ENCODE measurements at places on chromosomes 5 and 9.

GRCh38 chr5:123035918-123036390 is 571 bp downstream of the PPIC start:
- DNase-seq: peak; percentile 28

DNA sequence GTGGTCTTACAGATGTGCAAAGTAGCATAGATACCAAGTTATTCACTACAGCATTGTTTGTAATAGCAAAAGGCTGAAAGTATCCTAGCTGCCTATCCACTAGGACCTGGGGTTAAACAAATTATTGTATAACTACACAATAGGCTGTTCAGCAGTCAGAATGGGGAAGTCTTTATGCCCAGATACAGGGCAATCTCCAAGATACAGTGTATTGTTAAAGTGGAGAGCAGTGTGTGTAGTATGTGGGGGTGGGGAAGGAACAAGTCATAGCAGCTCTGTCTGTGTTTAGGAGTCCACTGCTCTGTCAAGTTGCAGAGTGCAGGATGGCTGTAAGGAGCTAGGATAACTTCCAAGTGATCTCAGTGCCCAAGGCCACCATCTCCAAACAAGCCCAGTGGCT is 5.5 kb downstream of the PCYOX1L start:
- no peak for DNase-seq

DNA sequence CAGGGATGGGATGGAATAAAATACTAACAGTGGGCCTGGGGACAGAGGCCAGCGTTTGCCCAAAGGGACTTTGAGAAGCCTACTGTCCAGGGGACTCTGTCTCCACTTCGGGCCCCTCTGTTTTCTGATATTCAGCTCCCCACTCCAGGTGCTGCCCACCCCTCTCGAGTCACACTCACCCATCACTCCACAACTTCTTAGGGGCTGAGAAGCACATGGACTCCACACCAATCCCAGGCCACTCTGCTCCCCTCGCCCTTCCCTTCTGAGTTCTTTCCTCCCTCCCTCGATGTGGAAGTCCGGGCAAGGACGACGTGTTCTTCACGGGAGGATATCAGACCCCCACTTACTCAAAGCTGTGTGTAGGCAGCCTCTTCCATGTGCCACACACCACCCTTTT is 124.5 kb downstream of the BARX1 start:
- no peak for DNase-seq

DNA sequence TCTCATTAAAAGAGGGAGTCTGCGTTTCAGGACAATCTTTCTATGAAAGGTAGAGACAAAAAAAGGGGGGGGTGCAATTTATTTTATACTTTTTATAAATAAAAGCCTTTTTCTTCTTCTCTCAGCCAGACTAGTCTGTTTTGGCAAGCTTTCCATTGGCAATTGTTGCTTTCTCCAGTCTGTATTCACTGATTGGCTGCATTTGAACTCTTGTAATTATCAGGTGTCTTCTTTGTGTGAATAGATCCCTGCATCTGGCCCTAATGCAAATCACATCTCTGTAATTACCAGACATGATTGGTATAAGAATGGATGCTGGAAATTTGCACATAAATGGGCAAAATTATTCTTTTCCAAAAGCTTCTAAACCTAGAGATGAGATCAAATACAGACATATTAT is 7.6 kb upstream of the EQTN start:
- no peak for DNase-seq

DNA sequence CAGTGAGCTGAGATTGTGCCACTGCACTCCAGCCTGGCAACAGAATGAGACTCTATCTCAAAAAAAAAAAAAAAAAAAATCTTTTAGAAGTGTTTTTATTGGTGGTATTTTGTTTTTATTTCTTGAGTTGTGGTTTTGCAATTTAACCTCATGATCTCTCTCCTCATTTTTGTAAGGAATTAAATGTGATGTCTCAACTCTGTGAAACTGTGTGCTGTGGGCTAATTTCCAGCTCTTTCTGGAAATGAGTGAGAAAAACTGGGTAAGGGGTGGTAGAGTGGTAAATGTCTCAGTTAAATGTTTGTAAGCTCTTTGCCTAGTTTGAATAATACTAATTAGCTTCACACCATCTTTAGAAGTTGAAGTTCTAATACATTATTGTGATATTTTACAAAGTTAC is 29.0 kb downstream of the ACO1 start:
- DNase-seq: peak; percentile 67

DNA sequence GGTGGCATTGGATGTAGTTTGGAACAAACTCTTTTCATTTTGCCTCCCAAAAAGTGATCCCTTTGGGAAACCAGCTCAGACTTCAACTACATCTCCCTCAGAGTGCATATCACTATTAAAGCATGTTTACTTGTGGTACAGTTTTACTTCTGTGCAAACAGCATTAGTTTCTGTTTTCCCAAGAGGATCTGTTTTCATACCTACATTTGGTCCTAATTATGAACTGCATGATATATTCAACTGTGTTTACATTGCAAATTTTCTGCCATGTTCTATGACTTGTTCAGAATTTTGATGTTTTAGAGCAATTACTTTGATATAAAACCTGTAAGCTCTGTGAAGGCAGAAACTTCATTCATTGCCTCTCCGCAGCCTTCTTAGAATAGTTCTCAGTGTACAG is 681.5 kb upstream of the ACO1 start:
- no peak for DNase-seq

- no peak for DNase-seq
These were observed 814.5 kb downstream of the MTRR start for GRCh38 chr5:8683496-8683895.

DNA sequence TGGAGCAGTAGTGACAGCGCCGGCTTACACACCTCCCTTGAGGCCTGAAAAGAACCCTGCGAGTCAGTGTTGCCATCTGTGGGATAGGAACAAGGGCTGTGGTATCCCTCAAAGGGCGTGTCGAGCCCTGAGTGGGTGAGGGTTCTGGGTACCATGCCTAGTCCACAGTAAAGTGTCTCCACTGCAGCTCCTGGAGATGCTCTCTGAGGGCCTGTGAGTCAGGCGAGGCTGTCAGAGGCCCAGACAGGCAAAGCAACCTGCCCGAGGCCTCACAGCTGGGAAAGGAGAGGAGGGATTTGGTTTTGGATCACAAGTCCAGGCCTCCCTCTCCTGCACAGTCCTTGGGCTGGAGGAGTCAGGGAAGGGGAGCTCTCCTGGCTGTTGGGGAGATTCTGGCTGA is 6.1 kb downstream of the PRRX2 start:
- DNase-seq: no peak

DNA sequence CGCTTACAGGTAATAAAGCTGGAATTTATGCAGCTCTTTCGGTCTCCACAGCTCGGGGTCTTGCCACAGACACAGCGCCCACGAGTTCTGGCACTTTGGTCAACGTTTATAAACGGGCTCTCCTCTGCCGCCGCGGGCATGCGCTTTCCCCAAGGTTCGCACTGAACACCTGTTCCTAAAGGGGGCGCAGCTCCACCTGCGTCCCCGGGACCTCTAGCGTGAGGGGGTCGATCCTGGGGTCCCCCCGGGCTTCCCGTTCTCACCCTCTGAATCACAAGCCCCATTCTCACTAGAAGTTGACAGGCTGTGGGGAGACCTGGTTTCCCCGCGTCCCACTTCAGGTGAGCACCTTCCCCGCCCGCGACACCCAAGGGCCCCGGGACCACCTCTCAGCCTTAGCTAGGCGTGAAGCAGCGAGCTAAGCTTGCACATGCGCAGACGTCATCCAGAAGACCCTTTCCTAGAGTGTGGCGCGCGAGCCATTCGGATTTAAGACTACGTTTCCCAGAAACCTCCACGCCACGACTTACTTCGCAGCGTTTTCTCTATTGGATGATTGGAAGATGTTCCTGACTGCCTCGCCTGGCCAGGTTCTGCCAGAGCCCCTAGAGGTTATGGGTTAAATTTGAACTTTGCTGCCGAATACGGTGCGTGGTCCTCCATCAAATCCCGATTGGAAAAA is 21.3 kb upstream of the ZNF782 start:
- peak; percentile 78 for DNase-seq

GRCh38 chr9:133112663-133113026 is 8.4 kb downstream of the RALGDS start:
- DNase-seq: no peak

- DNase-seq: peak; percentile 82
These were observed 105.6 kb upstream of the TXNDC8 start for GRCh38 chr9:110443146-110443865.

- DNase-seq: peak; percentile 54
These were observed 29.9 kb upstream of the C7 start for GRCh38 chr5:40879163-40879942.

DNA sequence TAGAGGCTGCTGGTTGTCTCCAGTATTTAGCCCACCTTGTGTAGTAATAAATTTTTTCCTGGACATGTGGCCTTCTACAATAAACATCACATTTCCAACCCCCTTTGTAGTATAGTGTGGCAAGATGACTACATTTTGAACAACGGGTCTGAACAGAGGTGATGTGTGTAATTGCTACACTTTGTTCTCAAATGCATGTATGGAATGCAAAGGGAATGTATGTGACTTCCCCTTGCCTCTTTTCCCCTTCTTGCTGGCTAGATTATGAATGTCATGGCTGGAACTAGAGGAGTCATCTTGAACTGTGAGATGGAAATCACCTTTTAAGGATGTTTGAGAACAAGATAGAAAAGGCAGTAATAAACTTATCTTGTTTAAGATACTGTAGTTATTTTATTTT is 54.5 kb downstream of the PRR16 start:
- DNase-seq: no peak
